ENCODE measurements at places on chromosomes 3 and 15.

DNA sequence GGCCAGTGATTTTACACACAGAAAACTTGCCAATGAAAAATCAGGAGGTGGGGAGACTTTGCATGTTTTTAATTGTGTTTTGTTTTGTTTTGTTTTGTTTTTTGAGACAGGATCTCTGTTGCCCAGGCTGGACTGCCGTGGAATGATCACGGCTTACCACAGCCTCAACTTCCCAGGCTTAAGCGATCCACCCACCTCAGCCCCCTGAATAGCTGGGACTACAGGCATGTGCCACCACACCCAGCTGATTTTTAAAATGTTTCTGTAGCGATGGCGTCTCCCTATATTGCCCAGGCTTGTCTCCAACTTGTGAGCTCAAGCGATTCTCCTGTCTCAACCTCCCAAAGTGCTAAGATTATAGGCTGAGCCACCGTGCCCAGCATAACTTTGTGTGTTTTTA, 46.0 kb downstream of the MEIS2 start:
- DNase-seq, result no peak

DNA sequence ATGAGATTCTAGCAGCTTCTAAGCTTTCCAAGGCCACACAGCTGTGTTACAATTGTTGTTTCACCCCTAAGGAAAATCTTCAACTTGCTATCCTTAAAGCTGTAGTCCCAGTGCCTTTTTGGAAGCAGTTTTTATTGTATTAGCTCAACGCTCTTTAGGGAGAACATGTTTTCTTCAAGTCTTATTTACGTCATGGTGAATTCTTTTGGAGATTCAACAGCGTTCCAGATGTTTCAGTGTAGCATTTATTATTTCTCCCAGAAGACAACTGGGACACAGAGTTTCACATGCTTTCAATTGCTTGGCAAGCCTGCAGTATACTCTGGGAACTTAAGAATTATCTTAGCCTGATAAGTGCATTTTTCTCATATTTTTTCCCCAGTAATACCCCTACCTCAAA, 888.3 kb downstream of the PLOD2 start:
- peak; percentile 16 for DNase-seq

- DNase-seq, result no peak
Measured at GRCh38 chr3:134992586-134992985, 197.5 kb downstream of the EPHB1 start.

GRCh38 chr3:180804916-180805315, 107.6 kb upstream of the FXR1 start:
- DNase-seq, result no peak

DNA sequence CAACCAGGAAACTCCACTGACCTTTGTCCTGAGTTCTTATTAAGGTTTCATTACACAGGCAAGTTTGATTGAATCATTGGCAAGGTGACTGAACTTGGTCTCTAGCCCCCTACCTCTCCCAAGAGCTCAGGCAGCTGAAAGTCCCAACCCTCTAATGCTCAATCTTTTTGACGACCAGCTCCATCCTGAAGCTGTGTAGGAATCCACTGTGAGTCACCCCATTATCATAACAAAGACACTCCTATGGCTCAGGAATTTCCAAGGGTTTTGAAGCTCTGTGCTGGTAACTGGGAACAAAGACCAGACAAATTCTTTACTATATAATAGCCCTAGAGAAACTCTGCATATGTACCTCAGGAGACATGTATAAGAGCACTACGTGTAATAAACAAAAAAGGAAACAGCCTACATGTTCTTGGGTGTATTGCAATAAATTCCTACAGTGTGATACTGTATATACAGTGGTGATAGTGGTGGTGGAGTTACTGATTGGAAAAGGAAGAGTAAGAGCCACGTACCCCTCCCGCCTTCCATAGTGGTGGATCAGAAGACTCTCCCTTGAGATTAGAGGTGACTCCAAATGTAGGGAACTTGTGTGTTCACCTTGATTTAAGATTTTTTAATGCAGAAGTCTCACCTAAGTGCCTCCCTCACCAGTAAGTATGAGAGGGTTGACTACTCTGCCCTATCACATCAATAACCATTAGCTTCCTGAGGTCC, 116.6 kb downstream of the ST8SIA2 start:
- no peak for DNase-seq

- DNase-seq, result no peak
Measured at GRCh38 chr15:39874890-39875549, 45.0 kb downstream of the GPR176 start.

DNA sequence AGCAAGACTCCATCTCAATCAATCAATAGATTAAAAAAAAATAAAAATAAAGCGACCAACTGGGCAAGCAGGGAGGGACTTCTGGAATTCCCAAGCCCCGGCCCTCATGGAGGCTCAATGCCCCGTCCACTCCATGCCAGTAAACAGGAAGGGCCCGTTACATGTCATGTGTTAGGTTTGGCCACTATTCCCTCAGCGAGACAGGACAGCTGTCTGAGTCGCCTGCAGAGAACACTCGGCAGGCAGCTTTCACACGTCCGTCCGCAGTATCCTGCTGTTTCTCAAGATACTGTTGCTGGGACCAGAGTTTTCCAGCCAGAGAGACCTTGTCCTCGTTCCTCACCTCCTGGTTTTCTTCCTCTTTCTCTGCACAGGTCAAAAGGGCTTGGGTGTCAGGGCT, 18.0 kb downstream of the TMEM44 start:
- DNase-seq, result no peak

DNA sequence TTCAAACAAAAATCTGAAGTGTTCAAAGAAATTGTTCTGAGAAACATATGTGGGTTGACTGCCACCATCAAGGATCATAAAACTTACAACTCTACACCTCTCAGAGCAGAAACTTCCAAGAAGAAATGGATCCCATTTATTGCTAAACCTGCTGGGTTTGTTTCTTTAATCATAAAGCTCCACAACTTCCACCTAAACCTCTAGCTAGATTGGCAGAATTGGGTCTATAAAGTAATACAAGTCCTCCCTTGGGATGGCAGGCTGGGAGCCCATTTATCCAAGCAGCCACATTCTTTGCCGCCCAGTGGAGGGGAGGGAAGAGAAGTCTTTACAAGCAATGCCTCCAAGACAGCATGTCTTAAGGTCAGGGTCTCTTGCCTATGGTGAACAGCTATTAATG, 40.5 kb upstream of the CMTM8 start:
- no peak for DNase-seq

GRCh38 chr3:51581524-51581923, 43.0 kb downstream of the RAD54L2 start:
- no peak for DNase-seq

DNA sequence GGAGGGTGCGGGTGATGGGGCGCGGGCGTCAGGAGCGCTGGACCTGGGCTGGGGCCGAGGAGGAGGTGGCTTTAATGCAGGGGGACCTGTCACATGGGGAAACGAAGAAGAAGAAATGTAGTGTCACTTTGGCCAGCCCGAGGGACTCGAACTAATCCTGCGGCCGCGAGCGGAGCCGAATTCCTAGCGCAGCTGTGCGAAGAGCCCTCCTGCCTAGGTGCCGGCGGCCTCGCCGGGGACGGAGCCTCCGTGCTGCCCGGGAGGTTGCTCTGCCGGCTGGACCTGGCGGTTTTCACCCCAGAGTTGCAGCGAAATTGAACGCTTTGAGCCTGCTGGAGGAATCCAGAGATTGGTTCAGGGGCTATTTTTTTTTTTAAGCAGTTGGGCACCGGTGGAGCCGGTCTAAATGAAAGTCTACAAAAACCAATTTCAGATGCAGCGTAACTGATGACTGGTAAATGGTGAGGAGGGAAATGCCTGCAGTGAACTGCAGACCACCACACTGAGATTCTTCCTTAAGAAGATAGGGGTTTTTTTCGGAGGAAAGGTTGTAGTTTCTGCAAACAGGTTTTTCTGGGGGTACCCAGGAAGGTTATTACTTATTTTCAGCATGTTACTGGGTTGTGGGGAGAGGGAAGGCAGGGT, 662 bp downstream of the TMEM108 start:
- no peak for DNase-seq

DNA sequence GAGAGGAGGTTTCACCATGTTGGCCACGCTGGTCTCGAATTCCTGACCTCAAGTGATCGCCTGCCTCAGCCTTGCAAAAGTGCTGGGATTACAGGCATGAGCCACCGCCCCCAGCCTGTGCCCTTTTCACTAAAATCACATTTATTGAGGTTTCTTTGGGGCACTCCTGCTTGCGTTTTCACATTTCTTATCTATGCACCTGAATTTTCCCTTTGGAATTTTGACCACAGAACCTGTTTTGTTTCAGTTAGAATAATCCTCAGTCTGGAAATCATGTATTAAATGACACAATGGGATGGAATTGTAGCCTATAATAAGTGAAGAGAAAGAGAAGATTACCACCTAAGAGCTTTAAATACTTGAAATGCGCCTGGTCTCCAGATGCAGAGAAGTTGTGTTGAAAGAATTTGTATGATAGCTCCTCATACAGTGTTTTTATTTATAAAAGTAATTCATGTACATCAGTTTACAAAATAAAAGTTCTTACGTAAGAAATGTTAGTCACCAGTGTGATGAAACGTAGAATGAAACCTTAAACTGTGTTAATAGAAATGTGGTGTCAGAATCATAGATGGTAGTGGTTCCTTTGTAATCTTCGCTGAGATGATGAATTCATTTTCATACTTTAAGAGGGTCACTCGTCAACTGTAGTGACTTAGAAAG, 107.0 kb downstream of the TCF12 start:
- no peak for DNase-seq

DNA sequence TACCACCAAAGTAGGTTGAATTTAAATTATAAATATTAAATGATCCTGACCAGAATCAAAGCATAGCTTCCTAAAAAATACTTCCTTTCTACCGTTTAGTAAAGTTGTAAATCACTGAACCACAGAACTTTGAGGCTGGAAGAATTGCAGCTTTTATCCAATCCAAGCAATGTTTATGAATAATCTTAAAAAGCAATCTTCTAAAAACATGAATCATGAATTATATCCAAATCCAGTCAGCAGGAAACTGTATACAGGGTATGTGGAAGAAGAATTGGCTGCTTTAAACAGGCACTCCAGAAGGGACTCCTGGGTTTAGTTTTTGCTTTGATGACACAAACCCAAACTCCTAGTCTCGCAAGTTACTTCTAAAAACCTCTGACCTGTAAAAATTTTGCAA, 30.2 kb downstream of the HEG1 start:
- DNase-seq, result no peak

DNA sequence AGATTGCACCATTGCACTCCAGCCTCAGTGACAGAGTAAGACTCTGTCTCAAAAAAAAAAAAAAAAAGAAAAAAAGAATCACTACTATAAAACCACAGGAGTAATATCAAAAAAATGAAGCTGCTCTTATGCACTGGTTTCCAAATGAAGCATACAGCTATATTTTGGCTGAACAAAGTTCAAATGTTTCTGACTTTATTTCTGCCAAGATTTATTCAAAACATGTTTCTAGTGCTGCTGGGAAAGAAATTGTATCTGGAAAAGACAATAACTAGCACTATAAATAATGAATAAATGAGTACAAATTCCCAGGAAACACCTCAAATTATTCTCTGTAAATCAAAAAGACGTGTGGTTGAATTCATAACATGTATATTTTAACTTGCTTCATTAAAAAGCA, 102.5 kb upstream of the MME start:
- no peak for DNase-seq

DNA sequence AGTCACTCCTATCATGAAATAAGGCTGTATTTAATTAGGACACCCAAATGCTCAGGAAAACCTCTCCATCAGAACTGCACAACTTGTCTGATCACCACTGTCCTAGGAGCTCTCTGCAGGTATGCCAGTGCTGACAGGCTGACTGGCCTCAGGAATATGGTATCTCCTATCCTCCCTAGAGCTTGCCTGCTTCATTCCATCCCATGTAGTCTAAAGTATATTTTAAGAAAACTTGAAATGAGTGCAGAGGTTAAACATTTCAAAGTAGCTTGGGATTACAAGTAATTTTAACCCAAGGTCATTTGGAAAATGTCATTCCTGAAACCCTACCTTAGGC, 23.7 kb downstream of the FILIP1L start:
- no peak for DNase-seq

DNA sequence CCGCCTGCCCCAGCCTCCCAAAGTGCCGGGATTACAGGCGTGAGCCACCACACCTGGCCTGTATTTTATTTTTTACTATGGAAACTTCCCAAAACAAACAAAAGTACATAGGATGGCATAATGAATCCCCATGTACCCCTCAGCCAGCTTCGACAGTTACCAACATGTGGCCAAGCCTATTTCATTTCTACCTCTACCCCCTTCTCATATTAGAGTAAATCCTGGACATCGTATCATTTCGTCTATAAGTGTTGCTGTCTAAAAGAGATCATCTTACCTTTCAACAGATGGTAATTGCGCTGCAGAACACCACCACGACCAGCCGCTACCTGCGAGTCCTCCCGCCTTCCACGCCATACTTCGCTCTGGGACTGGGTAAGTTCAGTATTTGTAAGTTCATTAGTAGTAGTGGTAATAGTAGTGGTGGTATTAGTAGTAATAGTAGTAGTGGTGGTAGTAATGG, 44.9 kb downstream of the DLEC1 start:
- DNase-seq, result no peak

DNA sequence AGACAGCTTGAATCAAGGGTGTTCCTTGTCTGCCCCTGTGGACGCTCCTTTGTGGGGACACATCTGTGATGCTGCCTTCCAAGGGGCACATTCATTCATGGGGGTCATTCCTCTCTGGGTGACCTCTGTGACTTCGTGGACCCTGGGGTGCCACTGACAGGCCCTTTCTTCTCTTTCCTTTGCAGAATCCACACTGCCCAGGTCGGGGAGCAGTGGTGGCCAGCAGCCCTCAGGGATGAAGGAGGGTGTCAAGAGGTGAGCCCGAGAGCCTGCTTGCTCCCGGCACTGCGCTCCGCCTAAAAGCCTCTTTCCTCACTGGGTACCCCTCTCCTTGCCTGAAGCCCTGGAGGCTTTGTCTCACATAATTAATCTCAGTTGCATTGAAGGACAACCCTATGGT, 26.3 kb downstream of the CHCHD6 start:
- no peak for DNase-seq

- DNase-seq, result no peak
Measured at GRCh38 chr15:31067890-31068603, 33.5 kb downstream of the TRPM1 start.

DNA sequence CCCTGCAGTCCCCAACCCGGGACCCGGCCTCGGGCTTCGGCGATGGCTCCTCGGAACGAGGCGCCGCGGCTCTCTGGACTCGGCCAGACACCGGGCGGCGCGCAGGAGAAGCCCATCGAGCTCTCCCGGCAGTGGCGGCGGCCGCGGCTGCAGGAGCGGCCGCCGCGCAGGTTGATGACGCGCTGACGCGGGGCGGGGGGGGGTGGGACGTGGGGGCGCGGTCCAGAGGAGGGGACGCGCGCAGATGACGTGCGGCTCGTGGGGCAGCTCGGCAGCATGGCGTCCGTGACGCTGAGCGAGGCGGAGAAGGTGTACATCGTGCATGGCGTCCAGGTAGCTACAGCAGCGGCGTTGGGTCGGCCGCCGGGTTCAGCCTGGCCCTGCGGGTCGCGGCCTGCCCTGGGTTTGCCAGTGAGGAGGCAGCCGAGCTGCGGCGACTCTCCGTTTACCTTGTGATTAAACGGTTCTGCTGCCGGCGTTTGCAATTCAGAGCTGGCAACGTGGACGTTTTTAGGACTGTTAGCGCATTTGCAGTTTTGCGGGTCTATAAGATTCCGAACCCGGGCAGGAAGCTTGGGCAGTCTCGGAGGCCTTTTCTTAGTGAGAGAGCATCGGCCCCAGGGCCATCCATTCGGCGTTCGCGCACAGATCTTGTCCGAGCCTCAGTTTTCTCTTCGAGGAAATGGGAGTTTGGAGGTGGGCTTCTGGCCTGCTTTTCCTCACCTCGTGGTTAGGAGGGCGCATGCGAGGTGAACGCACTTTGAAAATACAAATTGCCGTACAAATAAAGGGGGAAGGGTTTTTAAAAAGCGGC, at the start of the genes EXOSC7 and ZDHHC3:
TSS of gene EXOSC7 (plus strand) at position 243 of the 814 bp plus-strand sequence. CDS start at position 277, 34 bp downstream.
TSS of gene ZDHHC3 (minus strand) at position 173 of the 814 bp plus-strand sequence. CDS start 16,738 bp downstream, outside the sequence.
- peak; percentile 38 for DNase-seq
